ENCODE measurements at places on chromosomes 12 and 14.

GRCh38 chr14:54929556-54929955, 26.9 kb upstream of the GCH1 start:
- DNase-seq = no peak

- no peak for DNase-seq
Observed at GRCh38 chr12:22334410-22335100, at the start of gene ST8SIA1. TSS of gene ST8SIA1 (minus strand) at chr12:22334707. CDS start at chr12:22334232, 475 bp downstream.

DNA sequence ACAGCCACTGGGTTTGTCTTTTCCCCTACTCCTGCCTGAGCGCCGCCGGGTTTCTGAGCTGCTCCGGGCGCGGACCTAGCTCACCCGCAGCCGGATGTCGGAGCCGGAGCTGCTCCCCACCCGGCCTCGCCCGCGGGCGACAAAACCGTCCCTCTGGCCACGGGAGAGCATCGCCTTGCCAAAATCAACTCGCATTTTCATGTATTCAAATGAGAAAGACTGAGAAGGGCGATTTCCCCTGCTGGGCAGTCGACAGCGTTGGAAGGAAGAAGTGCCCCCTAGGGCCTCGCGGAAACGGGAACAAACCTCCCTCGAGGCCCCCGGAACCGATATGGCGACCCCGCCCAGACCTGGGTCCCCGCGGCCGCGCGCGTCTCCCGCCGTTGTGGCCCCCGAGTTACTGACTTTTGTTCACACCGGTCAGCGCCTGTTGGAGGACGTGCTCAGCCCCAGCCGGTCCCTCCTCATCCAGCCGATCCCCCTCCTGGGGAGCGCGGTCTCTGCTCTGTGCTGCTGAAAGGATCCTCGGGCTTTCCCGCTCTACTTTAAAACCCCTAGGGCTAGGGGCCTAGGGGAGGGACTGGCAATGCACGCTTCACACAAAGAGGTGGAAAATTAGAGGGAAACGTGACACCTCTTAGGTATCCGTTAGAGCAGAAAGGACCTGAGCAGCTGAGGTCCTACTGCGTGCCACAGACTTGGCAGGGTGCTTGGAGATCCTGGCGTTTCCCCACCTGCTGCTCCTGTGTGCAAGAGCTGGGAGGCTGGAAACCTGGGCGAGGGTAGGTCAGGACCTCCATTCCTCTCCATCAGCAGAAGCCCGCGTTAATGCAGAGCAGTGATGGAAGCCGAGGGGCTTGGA, 4.3 kb downstream of the TTC6 start:
- peak; percentile 76 for DNase-seq

DNA sequence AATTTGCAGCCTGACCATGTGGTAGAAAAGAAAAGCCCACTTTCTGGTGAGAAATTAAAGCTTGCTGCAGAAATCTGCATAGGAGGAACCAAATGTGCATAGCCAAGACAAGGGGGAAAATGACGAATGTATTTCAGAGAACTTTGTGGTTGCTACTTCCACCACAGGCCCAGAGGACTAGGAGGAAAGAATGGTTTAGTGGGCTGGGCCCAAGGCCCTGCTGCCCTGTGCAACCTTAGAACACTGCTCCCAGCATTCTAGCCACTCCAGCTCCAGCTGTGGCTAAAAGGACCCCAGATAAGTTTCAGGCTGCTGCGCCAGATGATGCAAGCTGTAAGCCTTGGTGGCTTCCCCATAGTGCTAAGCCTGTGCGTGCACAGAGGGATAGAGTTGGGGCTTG, 764.3 kb downstream of the SLC6A15 start:
- no peak for DNase-seq

DNA sequence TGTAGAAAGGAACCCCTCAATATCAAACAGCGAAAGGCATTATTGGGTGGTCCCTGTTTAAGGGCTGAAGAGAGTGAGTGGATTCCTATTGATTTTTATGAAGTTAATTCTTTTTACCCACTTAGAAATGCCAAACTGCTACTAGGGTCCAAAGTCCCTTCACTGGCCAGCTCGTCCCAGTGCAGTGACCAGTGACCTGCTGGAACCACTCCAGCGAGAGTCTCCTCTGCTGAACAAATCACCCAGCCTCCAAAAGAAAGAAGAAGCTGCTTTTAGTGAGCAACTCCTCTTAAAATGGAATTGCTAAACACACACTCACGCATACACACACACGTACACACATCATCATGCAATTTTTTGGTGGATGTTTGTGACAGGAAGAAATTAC, 198.2 kb upstream of the PLEKHG7 start:
- DNase-seq = no peak

- DNase-seq = peak; percentile 14
Observed at GRCh38 chr14:87131879-87132278, 861.1 kb downstream of the GALC start.

DNA sequence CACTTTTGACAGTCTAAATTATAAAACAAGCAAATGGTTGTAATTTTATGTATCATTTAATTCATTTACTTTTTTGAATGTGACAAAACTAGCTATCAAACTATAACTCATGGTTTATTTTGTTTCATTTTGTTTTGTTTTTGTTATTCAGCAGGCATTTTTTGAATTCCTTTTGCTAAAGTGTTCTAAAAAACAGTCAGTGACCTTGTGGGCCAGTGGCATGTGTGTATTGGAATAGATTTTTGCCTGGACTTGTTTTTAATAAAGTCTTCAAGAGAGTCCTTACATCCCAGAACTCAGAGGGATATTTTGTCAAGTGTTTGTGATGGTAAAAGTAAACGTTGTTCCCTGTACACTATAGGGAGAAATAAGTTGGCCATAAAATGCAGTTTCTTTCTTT, 369.7 kb upstream of the SYT1 start:
- DNase-seq = no peak

DNA sequence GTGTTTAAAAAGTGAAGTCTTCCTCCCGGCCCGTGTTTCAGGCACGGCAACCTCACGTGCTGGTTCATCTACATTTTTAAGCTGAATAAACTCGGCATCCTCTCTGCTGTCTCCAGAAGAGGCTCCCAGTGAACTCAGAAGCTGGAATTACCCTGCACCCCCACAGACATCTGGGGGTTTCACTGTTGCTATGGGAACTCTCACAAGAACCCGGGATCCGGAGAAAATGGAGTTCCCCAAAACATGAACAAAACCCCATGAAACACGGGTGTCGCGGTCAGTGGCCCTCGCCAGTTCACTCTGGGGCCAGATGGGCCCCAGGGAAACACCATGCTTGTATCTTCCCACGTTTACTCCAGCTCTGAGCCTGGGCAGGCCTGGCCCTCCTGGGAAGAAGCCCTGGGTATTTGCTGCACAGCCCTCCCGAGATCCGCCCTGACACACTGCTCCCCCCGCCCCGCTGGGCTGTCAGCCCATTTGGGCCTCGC, 143.7 kb downstream of the PIWIL1 start:
- no peak for DNase-seq

GRCh38 chr14:79278798-79279644, 932.3 kb downstream of the DIO2 start:
- DNase-seq = peak; percentile 93

DNA sequence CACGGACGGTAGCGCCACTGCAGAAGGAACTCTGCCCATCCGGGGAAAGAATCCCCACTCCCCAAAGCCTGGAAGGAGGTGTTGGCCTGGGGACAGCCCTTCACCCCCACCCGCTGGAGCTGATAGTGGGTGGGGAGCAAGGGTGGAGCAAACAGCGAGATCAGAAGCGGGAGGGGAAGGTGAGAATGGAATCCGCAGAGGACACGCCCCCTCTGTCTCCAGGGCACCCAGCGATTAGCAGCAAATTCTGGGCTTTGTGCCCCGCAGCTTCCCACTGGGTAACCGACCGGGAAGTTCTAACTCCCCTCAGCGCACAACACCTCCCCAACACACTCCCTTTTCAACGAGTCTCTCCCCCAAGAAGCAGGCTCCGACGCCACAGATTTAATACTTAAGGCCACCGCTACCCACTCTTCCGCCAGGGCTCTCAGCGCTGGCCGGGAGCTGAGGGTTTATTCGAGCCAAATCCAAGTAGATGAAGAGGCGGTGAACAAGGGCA, 1.4 kb downstream of the SLC25A29 start:
- DNase-seq = no peak

GRCh38 chr12:49728446-49728845, 12.9 kb upstream of the TMBIM6 start:
- DNase-seq = no peak

DNA sequence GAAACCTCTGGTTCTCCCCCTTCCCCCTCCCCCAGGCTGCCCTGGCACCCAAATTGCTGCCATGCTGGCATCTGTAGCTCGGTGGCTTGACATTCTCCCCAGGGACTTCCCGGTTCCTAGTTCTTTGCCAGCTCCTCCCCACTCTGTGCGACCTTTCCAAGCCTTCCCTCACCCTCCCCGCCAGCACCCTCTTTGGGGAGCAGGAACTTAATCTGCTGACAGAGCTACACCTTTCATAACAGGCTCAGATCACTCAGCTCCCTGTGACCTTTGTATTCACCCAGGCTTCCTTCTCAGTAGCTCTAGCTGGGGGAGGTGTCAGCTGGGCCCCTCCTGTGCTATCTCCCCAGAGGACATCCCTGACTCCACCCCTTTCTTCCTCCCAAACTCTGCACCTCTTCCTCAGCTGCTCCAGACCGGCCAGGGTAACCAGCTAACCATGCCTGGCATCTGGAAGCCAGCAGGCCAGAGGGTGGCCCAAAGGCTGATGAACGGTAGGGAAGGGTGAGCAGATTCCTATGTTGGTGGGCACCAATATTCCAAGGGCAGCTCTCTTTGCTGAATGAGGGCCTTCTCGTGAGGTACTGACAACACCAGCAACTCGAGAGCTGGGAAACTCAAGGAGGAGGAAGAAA, 1.8 kb upstream of the COX14 start:
- no peak for DNase-seq

DNA sequence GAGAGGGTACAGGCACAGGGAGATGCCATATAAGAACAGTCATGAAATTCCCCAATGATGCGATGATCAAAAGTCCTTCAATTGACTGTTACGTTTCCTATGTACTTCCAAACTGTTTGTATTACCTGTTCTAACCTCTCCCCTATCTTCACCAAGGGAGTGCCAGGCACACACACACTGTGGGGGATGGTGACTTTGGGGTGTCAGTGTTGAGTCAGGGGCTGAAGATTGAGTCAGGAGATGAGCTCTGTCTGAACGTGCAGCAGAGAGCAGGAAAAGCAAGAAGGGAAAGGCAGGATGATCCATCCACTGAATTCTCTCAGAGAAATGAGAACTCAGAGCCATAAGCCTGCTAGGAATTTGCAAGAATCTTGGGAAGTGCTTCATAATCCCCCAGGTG, 153.4 kb downstream of the EFCAB11 start:
- no peak for DNase-seq

GRCh38 chr12:12266389-12266872, 413 bp downstream of the LRP6 start:
- no peak for DNase-seq

DNA sequence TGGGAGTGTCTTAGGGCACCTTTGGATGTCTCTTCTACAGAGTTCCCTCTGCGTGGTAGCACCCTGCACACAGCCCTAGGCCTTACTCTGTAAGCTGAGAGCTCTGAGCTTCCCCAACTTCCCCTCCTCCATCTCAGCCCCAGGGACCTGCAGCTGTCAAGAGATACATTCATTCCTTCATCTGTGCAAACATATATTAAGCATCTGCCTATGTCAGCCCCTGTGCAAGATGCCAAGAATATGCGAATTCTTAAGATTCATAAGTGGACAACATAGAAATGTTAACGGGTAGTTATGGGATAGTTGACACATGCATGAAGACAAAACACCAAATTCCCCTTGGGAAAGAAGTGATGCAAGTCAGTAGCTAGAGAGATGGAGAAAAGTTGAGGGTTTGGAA, 190.8 kb downstream of the SLC41A2 start:
- no peak for DNase-seq

GRCh38 chr12:11763760-11764520, 114.5 kb downstream of the ETV6 start:
- DNase-seq = no peak

DNA sequence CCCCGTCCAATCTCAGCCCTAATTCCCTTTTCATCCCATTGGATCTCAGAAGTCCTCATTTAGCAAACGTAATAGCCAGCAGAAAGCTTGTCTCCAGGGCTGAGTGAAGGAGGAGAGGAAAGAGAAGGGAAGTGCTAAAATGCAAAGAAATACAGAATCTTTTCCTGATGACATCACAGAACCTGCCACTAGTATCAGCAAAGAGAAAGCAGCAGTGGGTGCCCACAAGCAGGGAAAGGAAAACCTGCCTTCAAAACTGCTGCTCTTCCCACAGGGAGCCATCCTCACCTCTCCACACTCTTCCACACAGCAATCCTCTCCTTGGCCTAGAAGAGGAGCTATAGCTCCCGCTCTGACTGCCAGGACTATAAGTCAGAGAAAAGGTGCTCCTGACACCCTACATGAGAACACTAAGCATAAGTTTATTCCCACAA, 11.3 kb downstream of the MED13L start:
- no peak for DNase-seq

GRCh38 chr12:943051-943450, 6.4 kb downstream of the RAD52 start:
- no peak for DNase-seq
